Tracheal epithelial cell (primary cell): ENCODE measurements at places on chromosomes 11 and 22. TPM values are rescaled to one million over a fixed set of nuclear protein-coding genes. Genes with fewer than 3 reads are reported as not detected.

The CREBZF gene
- 42.7 and 50.1 TPM in 2 replicates for total RNA-seq

The HEPN1 gene
- 0.24 TPM in 1 of 2 replicates, not detected in the other for total RNA-seq

The TH gene
- total RNA-seq, result 0.48 TPM in 1 of 2 replicates, not detected in the other

The SLN gene
- 1.4 TPM in 1 of 2 replicates, not detected in the other for total RNA-seq

The CHEK2 gene
- total RNA-seq, result 14.9 and 19.3 TPM in 2 replicates

The OR10AG1 gene
- total RNA-seq, result not detected in 2 replicates

The FAM180B gene
- total RNA-seq, result not detected in 2 replicates

The LDLRAD3 gene
- total RNA-seq, result 11.7 and 12.3 TPM in 2 replicates

The RHOD gene
- 149 and 225 TPM in 2 replicates for total RNA-seq

The OR52H1 gene
- total RNA-seq, result 0.21 and 0.48 TPM in 2 replicates

The C11orf42 gene
- total RNA-seq, result not detected in 2 replicates

The CNTF gene
- total RNA-seq, result 0.48 and 2.1 TPM in 2 replicates

The PLAAT2 gene
- 0.24 and 0.64 TPM in 2 replicates for total RNA-seq

The SMC1B gene
- not detected in 2 replicates for total RNA-seq

The SLC29A2 gene
- 2.2 and 3.2 TPM in 2 replicates for total RNA-seq

The OR8K3 gene
- not detected in 2 replicates for total RNA-seq

The TEX12 gene
- total RNA-seq, result not detected in 2 replicates

The SMTN gene
- 16.4 and 90.4 TPM in 2 replicates for total RNA-seq

The C22orf31 gene
- not detected in 2 replicates for total RNA-seq

The KRTAP5-11 gene
- total RNA-seq, result 0.72 TPM in 1 of 2 replicates, not detected in the other

The RIMBP3C gene
- under 0.01 and 0.21 TPM in 2 replicates for total RNA-seq

The TIMM10 gene
- 45.2 and 50.1 TPM in 2 replicates for total RNA-seq

The SMIM35 gene
- under 0.01 TPM in 1 of 2 replicates, not detected in the other for total RNA-seq
